Stimulated activated CD4-positive, alpha-beta T cell treated with anti-CD3 and anti-CD28 coated beads, Interleukin-2, amount 100 ng/mL, for 48 hours (primary cell): ENCODE measurements at places on chromosomes 7 and 10.

GRCh38 chr10:113625461-113626186 lies 38.2 kb downstream of the NRAP start:
- no peak for DNase-seq

DNA sequence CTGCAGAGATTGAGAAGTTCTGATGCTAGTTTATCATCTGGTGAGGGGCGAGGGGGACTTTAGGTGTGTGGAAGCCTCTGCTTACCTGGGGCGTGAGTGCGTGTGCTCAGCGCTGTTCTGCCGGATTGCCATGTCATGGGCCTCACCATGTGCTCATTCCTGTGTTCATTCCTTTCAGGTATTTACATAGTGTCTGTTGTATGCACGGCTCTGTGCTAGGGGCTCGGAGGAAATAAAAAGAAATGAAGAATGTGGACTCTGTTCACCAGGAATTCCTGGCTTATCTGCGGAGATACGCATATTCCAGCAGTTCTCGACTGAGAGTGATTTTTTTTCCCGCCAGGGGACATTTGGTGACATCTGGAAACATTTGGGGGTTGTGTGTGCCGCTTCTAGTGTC lies 152.0 kb downstream of the CAMK1D start:
- no peak for DNase-seq

GRCh38 chr10:69901628-69902505 lies 100.2 kb downstream of the COL13A1 start:
- DNase-seq = no peak

DNA sequence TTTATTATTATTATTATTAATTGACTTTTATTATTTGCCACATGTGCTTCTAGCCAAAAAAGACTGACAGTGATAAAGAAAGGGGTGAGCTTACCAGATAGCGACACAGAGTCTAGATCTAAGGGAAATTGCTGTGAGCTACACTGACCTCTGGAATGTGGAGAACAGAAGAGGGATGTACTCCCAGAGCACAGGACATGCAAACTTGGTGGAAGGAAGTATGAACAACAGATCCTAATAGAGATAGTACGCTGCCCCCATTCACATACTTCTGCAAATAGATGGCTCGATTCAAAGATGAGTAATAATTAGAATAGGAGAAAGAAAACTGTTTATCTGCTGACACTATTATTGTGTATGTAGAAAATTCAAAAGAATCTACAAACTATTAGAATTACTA lies 109.3 kb upstream of the HPS1 start:
- no peak for DNase-seq

GRCh38 chr7:112981966-112982365 lies 104.7 kb downstream of the GPR85 start:
- DNase-seq = no peak

GRCh38 chr7:28298870-28299518 lies 113.3 kb upstream of the CREB5 start:
- DNase-seq = no peak

DNA sequence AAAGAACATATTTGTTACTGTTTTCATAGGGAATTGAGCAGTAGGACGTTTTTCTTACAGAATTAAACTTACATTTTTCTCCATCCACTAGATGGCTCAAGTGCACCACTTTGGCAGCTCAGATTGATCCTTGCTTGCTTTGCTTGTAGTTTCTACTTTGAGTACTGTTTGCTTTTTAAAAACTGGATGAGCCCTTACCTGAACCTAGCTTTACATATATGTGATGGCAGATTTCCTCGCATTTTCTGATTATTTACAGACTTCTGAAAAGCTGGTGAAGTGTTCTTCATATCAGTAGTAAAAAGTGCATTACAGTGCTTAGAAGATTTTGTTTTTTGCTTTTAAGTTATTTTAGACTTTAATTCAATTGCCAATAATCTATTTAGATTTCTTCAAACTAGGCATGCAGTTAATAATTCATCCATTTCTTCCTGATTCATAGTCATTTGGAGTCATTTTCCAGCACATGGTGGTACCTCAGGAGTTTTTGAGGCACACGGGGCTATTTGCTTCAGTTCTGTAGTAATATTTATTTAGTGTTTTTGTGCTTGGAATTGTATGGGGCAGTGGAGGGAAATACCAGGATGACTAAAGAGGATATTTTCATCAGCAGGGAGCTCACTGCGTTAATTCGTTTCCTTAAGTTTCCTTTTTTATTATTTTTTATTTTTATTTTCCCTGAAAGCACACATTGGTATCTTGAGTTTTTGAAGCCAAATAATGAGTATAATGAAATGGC lies 57.3 kb downstream of the MAPK8 start:
- peak; percentile 6 for DNase-seq
